CD4-positive, alpha-beta T cell treated with Interleukin-10 for 1 hour (primary cell): ENCODE measurements at places on chromosomes 16 and 17.

- DNase-seq: no peak
These were observed 22.3 kb downstream of the UNC45B start for GRCh38 chr17:35169835-35170363.

- no peak for DNase-seq
These were observed 36.4 kb downstream of the MBTPS1 start for GRCh38 chr16:84080378-84080777.

DNA sequence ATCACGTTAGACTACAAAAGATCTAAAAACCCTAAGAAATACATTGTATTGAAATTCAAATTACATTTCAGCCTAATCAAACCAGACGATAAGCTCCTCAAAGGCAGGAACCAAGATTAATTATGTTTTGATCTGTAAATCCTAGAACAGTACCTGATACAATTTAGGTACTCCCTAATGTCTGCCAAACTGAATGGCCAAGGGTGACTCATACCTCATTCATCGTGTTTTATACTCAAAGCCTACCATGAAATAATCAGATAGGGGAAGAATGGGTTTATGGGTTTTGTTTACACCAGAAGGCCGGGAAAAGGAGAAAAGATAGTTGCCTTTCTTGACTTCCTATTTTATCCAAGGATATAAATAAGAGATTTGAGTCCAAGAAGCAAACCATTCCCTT, 19.3 kb downstream of the MMD start:
- no peak for DNase-seq

DNA sequence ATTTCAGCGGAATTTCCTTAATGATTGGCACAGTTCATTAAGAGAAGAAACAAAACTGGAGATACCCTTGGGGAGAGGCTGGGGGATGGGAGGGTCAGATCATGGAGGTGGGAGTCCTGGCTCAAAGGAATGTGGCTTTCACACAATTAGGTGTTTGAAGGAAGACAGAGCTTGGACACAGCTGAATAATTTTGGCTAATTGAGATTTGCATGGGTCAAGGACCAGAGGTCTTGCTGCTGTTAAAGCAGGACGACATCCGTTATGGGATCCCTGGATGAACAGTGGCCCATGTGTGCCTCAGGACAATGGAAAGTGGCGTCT, 160.3 kb downstream of the HS3ST3B1 start:
- DNase-seq: no peak

DNA sequence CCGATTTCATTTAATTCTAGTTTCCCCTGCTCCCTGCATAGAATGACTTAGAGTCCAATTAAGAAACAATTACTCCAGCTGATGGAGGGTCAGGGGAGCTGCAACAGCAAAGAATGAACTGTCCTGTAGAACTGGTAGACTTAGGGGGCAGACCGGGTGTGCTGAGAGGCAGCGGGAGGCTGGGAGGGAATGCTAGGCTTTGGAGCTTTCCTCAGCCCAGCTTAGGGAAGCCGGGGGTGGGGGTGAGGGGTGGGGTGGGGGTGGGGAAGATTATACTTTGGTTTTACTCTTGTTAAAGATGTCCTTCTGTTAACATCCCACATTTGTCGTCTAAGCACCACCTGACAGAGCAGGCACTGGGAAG, 458.6 kb upstream of the ASIC2 start:
- DNase-seq: no peak

DNA sequence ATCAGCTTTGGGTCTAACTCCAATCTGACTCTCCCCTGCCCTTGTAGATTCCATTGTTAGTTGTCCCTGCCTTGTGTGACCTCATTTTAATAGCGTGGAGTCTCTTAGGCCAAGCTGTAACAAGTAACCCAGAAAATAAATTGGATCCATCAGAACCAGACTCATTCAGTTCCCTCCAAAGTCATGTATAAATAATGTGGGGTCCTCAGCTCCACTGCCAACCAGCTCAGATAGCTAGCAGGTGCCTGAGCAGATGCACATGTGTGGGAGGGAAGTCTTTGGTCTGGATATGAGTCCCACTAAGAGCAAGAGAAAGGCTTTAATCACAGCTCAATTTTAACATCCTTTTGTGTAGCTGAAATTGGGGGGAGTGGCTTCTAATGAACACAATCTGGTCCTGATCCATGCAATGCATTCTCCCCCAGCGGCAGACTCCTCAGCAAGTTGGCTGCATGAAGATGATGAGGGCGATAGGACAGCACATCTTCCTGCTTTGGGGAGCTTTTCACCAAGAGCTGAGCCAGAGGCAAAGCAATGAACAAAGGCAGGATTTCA, 151.6 kb downstream of the ABCC12 start:
- no peak for DNase-seq

DNA sequence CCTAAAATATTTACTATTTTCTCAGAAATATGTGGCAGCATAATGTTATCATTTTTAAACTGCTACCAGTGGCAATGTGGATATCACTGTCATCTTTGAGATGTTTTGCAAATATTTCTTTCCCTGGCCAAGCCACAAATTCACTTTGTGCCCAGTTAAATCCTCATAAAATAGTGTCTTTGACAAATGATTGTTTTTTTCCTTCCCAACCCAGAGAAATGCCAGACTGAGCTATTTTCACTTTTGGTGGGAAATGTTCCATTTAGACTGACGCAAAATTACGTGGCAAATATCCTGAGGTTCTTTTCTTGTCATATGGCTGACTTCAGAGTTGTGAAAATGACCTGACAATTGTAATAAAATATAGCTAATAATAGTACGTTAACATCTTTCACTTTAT, 807.0 kb upstream of the SOX9 start:
- no peak for DNase-seq

GRCh38 chr16:19639986-19640421, 78.0 kb downstream of the KNOP1 start:
- peak; percentile 45 for DNase-seq

- DNase-seq: no peak
These were observed 126.9 kb downstream of the MRM1 start for GRCh38 chr17:36728030-36728991.

GRCh38 chr17:79618383-79619067, 7.7 kb upstream of the RBFOX3 start:
- DNase-seq: no peak

DNA sequence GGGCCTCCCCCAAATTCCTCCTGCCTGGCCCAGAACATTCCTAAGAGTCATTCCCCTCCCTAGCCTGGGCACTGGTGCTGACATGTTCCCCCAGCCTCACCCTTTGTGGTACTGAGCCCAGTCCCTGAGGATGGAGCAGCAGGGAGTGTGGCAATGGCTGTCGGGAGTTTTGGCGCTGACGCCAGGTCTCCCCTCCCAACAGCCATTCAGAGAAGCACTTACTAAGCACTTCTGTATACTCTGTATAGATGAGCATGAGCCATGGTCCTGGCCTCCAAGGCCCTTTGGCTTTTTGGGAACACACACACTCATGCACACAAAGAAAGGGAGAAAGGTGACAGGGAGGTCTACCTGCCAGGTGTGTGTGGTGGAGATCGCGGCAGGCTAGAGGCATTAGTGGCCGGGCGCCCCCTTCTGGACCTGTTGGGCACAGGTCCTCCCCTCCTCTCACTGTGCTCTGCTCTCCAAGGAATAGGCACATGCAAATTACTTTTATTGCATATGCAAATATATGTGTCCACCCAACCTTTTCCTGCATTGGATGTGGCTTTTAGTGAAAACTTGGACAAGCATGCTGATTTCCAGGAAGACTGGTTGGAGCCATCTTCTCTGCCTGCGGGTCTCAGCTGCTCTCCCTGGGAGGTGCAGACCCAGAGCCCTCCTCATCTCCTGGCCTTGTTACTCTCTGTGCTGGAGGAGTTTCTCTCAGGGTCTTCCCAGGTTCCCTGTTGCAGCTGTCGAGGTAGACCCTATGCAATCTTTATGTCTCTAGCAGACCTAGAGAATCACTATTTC, 17.4 kb upstream of the C17orf107 start:
- DNase-seq: peak; percentile 69

DNA sequence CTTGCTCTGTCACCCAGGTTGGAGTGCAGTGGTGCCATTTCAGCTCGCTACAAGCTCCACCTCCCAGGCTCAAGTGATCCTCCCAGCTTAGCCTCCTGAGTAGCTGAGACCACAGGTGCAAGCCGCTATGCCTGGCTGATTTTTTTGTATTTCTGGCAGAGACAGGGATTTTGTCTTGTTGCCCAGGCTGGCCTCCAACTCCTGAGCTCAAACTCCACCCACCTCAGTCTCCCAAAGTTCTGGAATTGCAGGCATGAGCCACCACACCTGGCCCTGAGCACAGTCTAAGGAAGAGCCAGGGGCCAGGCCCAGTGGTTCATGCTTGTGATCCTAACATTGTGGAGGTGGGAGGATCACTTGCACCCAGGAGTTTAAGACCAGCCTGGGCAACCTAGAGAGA, 21.8 kb upstream of the BCO1 start:
- DNase-seq: no peak

- peak; percentile 59 for DNase-seq
These were observed 9.2 kb downstream of the TBKBP1 start for GRCh38 chr17:47703191-47703591.

GRCh38 chr17:42365136-42365535, 23.1 kb downstream of the STAT3 start:
- no peak for DNase-seq

GRCh38 chr16:89406277-89406888, 84.0 kb downstream of the ANKRD11 start:
- DNase-seq: no peak

DNA sequence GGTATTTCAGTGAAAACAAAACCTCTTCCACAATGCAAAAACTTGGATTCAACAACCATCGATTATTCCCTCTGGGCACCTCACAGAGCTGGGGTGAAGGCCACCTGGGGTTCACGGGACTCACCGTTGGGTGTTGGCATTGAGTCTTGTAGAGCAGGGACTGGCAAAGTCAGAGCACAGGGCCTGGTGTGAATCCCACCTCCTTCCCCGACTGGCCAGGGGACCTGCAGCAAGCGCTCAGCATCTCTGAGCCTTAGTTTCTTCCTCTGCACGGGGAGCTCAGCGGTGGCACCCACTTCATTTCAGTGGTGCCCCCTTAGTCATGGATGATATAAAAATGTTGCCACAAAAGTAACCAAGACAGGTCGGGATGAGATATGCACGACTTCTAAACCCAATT, 100.4 kb downstream of the METRNL start:
- DNase-seq: no peak

DNA sequence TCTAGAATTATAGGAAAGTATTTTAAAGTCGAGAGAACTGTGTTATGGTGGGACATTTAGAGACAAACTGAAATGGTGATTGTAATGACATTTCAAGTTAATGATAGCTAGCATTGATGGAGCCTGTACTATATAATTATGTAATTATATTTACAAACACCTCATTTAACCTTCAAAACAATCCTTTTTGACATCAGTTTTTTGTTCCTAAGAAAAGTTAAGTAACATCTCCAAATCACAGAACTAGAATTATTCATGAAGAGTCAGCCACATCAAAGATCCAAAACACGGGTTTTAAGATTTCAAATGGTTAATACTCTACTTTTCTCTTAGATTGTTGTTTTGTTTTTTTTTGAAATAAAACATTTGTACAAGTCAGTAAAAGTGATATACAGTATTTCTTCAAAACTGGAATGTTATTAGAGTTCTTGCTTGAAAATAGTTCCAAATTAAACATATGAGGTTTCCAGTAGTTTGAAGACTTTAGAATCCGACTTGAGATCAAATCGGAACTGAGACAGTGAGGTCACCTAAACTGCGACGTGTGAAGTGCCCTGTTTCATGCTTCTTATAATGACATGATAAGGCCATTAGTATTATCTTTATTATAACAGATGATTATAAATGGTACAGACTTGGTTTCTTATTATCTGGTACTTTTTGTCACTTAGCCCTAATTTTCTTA, 264.9 kb upstream of the TBX2 start:
- DNase-seq: no peak

GRCh38 chr17:57766318-57766943, 21.3 kb upstream of the CCDC182 start:
- DNase-seq: no peak

GRCh38 chr16:85431431-85432124, 181.5 kb upstream of the GSE1 start:
- no peak for DNase-seq

GRCh38 chr16:2954656-2955381, 9.3 kb upstream of the KREMEN2 start:
- DNase-seq: no peak

GRCh38 chr17:20935740-20936139, 107.1 kb downstream of the USP22 start:
- no peak for DNase-seq

GRCh38 chr17:76735006-76735405, 2.1 kb downstream of the SRSF2 start:
- DNase-seq: peak; percentile 52

DNA sequence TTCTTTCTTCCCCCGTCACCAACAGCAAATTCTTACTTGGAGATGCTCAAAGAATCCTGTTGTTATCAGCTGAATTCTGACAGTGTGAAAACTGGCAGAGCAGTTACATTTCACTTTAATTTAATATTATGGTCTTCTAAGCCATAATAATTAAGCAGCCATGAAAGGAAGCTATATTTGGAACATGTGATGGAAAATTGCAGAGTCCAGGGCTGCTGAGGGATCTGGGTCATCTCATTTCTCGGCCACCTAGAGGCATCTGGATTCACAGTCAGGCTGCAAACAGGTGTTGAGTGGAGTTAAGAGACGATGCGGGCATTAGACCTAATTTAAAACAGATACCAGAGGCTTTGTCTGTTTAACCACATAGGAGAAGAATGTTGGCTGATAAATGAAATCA, 38.4 kb downstream of the CHD9NB start:
- DNase-seq: no peak
